ENCODE measurements at places on chromosomes 5 and 9. TPM values are rescaled to one million over a fixed set of nuclear protein-coding genes. Genes with fewer than 3 reads are reported as not detected.

PRLR gene
- 3.6 TPM for total RNA-seq

GRCh38 chr5:150155258-150156026 is at the start of gene PDGFRB:
Gene PDGFRB, minus strand, starts transcription at chr5:150155845. Its CDS starts 18,798 bp downstream, at chr5:150137047.
- peak; percentile 88 for DNase-seq

DNA sequence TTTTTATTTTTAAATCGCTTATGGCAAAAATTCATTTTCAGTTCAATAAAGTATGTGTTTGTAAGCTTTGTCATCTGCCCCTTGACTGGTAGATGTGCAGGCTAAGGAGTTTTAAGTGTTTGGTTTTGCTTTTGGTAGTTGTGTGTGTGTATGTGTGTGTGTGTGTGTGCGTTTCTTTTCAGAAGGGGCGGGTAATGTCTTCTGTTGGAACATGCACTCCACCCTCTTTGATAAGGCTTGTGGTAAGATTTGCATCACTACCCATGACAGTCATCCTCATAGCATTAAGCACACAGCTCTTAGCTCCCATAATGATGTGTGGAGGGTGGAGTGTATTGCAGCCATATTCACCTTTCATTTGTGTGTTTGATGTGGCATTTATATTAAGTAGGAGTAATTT is 92.1 kb upstream of the FSD1L start:
- no peak for DNase-seq

DNA sequence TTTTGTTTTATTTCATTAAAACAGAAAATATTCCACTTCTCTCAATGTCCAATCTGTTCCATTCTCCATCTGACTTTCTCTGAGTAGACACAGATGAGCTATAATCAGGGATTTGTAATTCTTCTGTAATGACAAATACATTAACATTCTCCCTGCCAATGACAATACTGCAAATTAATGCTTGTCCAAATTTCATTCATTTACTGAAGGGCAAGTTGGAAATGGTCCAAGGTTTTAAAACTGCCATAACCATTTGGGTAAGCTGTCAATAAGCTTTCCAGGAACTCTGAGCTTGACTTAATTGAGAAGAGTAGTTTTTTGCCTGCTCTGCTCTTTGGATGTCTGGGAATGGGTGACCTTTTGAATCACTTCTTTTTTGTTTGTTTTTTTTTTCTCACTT is 253.5 kb downstream of the DMRTA1 start:
- no peak for DNase-seq

DNA sequence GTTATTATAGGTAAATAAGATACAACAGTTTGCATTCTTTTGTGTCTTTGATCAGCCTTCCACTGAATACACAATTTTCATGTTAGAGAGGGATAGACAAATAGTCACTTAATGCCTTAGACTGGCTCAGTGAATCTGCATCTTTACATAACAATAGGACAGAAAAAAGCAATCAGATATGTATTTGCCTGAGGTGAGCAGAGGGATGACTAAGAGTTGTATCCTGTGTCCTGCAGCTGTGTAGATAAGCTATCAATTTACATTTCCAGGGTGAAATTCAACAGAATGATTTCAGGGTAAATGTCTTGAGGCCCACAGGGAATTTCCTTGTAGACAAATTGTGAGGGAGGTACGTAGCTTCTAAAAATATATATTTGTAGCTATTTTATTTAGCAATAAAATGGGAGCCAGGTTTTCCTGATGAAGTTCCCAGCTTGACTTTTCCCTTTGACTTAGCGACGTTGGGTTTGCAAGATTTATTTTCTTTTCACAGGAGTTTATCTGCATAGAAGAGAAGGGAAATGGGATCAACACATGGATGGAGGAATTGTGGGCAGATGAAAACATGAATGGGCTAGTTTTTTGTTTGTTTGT is 586.1 kb upstream of the CDH6 start:
- no peak for DNase-seq

KIAA0825 gene
- 13.4 TPM for total RNA-seq

ANKRD20A1 gene
- total RNA-seq = 0.89 TPM

Measured in skin of body (tissue), 3 donors.